ENCODE measurements at places on chromosomes 1 and 21.

DNA sequence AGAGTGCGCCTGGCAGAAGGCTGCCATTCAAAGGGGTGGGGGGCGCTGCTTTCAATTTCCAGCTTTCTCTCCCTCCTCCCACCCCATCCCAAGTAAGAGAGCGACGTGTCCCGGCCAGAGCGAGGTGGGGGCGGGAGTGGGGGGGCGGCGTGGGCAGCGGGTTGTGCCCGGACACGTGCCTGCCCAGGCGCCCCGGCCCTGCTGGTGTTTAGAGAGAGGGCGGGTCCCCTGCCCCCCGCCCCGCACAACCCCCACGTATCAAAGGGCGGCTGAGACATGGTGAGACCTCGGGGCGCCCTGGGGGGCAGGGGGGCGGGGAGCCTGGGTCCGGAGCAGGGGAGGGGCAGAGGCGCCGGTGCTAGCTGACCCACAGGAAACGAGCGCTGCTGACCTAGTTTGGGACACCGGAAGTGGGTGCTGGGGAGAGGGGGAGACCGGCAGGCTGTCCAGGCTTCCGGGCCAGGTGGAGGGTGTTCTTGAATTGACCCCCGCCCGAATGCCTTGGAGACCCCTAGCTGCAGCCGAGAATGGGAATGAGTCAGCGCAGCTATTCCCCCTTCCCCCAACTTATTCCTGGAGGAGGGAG is 1.3 kb downstream of the ZBTB7B start:
- peak; percentile 33 for DNase-seq

GRCh38 chr1:221002601-221003000 is 123.4 kb downstream of the HLX start:
- DNase-seq, result no peak

DNA sequence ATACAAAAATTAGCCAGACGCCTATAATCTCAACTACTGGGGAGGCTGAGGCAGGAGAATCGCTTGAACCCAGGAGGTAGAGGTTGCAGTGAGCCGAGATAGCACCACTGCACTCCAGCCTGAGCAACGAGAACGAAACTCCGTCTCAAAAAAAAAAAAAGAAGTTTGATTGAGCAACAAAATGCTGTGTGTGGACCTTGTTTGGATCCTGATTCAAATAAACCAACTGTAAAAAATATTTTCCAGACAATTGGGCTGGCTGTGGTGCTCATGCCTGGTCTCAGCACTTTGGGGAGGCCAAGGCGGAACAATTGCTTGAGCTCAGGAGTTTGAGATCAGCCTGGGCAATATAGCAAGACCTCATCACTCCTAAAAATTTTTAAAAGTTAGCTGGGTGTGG is 16.8 kb downstream of the PTAFR start:
- DNase-seq, result no peak

- no peak for DNase-seq
Measured at GRCh38 chr1:206535853-206536188, 28.5 kb downstream of the RASSF5 start.

GRCh38 chr1:201724766-201725118 is 104.2 kb upstream of the IPO9 start:
- no peak for DNase-seq

DNA sequence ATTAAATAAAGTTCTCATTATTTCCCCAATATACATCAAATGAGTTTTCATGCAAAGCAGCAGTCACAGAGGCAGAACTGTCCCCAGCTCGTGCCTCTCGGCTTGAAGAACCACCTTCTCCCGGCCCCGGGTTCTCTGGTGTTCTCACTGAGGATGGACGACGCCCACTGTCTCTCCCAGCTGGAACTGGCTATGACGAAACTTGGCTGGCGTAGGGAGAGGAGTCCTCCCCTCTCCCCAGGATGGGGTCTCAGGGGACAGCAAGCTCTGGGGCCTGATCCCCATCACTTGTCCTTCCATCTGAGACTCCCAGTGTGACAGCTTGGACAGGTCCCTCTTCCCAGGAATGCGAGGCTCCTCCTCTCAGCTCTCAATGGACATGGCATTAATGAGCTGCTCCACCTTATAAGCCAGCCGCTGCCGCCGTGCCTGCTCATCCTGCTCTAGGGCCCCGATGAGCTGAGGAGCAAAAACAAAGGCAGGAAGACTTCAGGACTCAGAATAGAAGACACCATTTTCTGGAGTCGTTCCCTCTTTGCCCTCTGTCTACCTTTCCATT is 116.0 kb upstream of the CD34 start:
- DNase-seq, result no peak

DNA sequence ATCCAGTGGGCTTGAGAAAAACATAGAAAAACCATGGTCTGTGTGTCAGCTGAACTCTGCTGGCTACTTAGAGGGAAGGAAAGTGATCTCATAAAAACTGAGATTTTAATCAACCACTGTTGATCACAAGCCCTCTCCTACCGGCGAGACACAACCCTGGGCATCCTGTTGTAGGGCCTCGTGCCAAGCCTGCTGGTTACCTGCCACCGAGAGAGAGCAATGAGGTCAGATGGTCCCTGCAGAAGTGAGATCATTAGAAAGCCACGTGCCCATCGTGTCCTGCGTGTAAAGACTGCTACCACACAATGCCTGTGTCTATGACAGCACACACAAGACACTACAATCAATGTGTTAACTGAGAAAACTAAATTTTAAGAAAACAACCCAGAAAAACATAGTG is 41.7 kb upstream of the GPR153 start:
- DNase-seq, result no peak

DNA sequence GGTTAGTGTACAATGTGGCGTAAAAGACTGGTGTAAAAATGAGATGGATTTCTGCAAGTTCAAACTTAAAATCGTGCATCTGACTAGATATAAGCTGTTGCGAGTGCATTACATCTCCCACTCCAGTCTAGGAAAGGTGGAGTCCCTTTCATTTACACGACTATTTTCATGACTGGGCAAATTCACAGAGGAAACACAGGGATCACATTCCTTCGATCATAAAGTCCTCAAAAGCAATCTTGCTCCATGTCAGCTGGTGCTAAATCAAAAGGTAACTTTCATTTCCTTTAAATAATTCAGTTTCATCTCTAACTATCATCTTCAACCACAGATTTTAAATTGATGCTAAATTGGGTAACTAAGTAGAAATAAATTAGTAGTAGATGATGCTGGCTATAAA is 100.0 kb downstream of the HLCS start:
- no peak for DNase-seq

- peak; percentile 44 for DNase-seq
Measured at GRCh38 chr1:161200992-161201835, 953 bp upstream of the NDUFS2 start.

- DNase-seq, result no peak
Measured at GRCh38 chr1:27686223-27686990, 14.4 kb upstream of the IFI6 start.

GRCh38 chr1:39381839-39382238 is 109.6 kb upstream of the BMP8A start:
- DNase-seq, result no peak

- DNase-seq, result no peak
Measured at GRCh38 chr1:159200769-159201168, 3.9 kb upstream of the ACKR1 start.

GRCh38 chr1:173422456-173422976 is 54.6 kb upstream of the PRDX6 start:
- DNase-seq, result no peak

- no peak for DNase-seq
Measured at GRCh38 chr1:207335695-207336363, 14.4 kb downstream of the CD55 start.

DNA sequence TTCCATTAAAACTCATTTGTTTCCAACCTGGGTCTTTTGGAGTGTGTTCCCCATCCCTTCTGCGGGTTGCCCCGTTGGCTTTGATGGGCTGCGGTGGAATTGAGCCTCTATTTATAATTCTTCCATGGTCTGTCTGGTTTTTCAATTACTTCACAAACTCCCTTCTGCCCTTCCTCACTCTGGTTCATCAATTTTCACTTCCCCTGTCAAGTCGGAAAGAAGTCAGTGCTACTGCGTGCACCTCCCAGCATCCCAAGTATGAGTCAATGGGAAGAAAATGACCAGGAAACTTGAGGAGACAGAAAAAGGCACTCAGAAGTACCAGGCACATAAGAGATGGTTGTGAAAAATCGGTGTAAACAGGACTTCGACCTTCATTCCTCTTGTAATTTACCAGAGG is 126.2 kb downstream of the KAZN start:
- DNase-seq, result no peak

DNA sequence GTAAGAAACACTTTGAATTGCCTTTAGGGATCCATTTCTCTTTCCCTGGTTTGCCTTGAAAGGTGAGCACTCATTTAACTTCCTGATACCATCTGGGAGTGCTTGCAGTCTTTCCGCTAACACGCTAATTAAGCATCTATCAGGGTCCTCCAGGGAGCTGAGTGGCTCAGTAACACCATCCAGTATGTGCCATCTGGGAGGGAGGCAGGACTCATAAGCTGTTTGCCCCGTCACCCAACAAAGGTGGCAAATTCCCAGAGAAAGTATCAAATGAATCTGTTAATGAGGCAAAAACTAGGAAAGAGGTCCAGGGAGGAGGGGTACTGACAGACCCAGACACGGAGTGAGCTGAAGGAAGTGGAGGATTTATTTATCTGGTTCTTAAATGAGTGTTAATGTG is 430.9 kb downstream of the HLX start:
- no peak for DNase-seq

- peak; percentile 12 for DNase-seq
Measured at GRCh38 chr1:17881761-17882160, 126.6 kb downstream of the ACTL8 start.

GRCh38 chr1:61181067-61182038 is 99.0 kb downstream of the NFIA start:
- DNase-seq, result no peak

DNA sequence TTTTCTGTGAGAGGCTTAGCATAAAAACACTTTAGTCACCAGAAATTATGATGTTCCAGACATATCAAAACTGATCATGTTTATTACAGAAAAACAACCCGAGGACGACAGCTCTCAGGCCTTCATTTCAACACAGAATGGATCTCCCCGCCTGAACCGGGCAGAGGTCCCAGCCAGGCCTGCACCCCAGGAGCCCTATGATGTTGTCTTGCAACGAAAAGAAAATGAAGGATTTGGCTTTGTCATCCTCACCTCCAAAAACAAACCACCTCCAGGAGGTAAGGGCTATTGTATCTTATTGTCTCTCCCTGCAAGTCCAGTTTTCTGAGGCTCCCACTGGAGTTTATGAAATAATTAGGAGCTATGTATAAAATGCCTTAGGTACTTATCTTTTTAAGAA is 105.5 kb downstream of the PHTF1 start:
- no peak for DNase-seq

DNA sequence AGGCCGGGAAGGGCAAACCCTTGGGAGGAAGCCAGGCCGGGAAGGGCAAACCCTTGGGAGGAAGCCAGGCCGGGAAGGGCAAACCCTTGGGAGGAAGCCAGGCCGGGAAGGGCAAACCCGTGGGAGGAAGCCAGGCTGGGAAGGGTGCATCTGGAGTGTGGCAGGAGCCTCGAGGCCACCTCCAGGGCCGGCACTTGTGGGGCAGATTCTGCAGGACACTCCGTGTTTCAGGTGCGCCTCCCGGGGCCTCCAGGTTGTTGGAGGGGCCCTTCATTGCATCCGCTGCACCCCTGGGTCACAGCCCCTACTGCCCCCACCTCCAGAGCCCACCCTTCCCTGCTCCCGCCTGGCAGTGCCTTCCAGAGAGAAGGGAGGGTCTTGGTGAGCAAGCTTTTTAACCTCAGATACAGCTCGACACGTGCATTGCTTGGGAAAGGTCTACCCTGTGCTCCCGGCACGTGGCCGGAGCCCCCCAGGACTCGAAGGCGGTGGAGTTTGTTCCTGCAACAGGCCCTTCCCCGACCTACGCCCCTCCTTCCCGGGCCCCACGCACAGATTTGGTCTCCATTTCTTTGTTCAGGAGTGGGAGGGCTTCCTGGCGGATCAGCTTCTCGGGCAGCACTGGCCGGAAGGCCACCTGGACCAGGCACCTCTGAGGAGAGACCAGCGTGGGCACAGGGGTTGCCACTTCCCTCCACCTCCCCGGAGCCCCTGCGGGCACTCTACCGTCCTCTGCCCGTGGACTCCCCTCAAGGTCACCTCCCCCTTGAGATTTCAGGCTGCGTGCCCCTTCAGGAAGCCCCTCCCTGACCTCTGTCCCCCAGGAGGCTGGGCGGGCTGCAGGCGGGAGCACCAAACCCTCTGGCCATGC is 9.4 kb upstream of the TMEM52 start:
- no peak for DNase-seq

DNA sequence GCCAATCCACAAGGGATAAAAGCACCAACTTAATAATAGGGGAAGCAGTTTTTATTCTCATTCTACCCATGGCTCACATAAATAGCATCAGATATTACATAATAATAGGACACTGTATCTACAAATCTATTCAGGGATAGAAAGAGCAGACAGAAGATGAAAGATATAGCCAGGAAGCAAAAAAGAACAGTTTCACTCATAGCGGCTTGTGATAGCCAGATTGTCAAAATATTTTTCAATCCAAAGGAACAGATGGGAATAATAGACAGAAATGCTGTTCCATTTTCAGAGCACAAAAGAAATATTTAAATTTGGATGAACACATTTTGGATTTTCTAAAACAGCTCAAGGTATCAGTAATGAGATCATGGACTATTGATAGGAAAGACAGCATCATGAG is 232.5 kb upstream of the GREM2 start:
- DNase-seq, result no peak
